CD4-positive, alpha-beta T cell treated with Interferon gamma for 1 hour (primary cell): ENCODE measurements at places on chromosomes 6 and 20.

DNA sequence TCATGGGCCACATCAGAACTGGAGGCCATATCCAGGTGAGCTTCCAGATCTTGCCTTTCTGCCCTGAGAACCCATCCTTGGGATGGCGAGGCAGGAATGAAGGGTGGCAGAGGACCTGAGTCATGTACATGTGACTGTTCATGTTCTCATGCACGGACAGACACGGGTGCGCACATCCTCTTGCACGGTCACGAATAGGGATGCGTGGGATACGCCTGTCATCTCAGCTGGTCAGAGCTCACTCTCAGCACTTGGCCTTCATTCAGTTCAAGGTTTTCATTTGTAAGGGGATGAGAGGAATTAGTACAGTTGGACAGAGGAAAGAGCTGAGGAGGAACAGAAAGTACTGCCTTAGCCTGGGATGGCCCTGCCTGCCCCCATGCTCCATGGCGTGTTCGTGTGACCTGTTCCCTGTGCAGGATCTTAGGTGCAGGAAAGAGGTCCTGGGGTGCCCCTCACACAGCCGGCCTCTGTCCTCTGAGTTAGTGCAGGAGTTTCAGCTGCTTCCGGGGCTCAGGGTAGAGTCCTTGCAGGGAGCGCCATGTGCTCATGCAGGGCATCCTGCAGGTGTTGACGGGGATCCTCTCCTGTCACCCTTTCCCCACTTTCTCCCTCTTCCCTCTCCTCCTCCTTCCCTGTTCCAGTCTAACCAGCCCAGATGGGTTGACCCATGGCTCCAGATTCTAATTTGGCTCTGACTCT is 173.4 kb downstream of the DTNBP1 start:
- DNase-seq = no peak

- no peak for DNase-seq
These were observed 34.5 kb downstream of the UBR2 start for GRCh38 chr6:42598300-42598699.

DNA sequence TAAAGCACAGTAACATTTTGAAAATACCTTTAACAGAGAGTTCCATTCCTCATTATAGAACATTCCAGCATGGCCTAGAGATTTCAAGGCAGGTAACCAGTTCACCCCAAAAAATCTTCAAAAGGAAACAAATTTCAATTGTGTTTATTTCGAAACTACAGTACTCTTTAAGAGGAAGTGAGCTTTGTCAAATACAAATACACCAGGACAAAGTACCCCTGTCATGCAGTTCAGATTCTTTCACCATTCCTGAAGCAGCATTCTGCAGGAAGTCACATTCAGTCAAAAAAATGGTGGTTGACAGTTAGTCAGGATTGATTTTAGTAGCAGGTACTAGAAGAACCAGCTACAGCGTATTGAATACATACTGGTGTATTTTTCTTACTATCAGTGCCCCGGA is 89.6 kb upstream of the RIN2 start:
- DNase-seq = no peak

GRCh38 chr6:135603249-135603648 is 105.7 kb upstream of the AHI1 start:
- DNase-seq = no peak

GRCh38 chr6:41341580-41341979 is 6.2 kb downstream of the NCR2 start:
- no peak for DNase-seq

DNA sequence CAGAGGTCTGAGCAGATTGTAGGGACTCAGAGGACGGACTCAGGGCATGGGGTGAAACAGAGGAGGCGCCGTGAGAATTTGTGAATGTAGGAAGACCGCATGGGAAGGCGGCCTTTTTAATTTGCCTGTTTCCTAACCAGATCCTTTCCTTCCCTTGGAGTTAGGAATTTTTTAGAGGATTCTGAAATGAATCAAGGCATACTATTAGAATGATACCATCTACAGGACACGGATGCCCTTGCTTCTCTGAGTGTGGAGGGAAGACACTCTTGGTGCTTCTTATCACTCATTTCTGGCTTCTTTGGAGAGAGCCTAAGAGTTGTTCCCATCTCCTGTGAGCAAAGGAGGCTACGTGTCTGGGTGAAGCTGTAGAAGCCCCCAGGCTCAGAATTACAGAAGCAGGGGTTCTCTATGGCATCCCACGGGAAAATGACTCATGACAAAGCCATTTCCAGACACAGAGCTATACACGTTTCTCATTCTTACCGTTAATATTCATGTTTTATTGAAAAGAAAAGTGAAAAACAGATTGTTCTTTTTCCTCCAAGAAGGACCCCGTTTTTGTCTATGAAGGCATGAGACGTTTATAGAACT is 148.5 kb downstream of the EDN3 start:
- DNase-seq = no peak

DNA sequence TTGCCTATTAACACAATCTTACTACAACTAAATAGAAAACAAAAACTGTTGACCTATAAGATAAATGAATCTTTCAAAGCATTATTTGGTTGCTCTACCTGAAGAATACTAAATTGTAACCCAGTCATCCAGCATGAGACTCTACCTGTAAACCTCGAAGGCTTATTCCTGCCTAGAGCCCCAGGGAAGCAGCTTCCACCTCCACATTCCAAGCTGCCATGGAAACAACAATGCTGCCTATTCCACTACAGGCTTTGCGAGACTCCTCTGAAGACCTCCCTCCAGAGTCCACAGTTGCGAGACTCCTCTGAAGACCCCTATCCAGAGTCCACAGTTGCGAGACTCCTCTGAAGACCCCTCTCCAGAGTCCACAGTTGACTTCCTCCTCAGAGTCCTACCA is 15.7 kb downstream of the GMDS start:
- no peak for DNase-seq

- no peak for DNase-seq
These were observed at the start of gene ZNF311 for GRCh38 chr6:29005183-29005885. Gene ZNF311 (minus strand): TSS chr6:29005315. CDS start chr6:29003954, 1,361 bp downstream.

DNA sequence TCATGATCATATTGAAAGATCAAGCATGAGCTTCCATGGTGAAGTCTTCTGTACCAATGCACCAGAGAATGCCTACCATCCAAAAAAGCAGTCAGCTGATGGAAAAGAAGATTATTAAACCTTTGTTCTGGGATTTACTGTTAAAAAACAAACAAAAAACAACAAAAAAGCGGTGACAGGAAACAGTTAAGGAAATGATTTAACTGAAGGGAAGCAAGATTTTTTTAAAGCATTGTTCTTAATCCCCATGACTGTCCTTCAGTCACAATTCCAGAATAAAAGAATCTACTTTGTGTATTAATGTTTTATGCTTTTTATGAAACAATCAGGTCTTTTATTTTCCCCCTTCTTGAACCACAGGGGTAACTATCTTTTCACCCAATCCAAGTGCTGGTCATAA is 23.9 kb downstream of the FAM162B start:
- no peak for DNase-seq

DNA sequence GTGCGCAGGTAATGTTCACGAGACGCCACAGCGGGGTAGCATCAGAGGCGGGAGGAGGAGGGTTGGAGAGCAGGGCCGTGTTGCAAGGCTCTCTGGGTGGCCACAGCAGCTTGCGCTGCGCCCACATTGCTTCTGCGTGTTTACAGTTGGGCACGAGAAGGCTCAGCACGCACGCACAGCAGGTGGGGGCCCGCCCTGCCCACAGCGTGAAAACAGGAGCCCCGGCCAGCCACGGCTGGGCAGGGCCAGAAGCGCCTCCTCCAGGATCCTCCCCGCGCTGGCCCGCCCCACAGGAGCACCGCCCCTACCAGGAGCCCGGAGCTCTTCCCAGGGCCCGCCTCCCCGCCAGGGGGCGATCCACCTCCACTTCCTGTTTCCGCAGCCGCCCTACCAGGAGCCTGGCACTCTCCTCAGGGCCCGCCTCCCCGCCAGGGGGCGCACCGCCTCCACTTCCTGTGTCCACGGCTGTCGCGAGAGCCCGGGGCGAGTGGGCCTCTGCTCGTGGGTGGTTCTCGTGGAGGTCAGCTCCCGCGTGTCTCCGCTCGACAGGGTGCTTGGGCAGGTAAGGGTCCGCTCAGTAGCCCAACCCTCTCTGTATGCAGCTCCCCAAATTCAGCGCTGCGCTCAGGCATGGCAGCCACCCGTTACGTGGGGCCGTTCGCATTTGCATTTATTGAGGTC is at the start of gene FAM50B:
FAM50B (plus strand) TSS at position 449 of the 681 bp plus-strand sequence. CDS start 439 bp downstream, outside the sequence.
- DNase-seq = peak; percentile 91

GRCh38 chr6:21846541-21847451 is 253.2 kb downstream of the SOX4 start:
- DNase-seq = no peak

GRCh38 chr6:108914235-108915022 is 66.2 kb downstream of the ARMC2 start:
- DNase-seq = peak; percentile 26

GRCh38 chr6:38310061-38310460 is 329.7 kb downstream of the BTBD9 start:
- DNase-seq = no peak

- DNase-seq = no peak
These were observed 39.4 kb downstream of the HNF4A start for GRCh38 chr20:44394702-44395460.

DNA sequence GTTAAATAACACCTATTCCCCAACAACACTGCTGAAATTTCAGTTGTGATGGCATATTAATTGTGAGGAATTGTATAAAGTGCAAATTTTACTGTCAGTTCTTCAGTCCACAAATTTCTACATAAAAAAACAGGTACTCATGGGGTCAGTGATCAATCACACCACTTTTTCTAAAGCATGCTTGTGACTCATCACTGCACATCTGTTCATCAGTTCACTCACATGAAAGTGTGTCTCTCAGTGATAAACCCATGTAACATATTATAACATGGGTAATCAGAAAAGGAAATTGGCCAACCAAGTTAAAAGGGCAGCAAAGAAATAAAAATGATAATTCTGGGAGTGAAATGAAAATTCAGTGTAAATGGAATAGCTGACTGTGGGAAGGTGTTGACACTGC is 234.7 kb upstream of the FKBP1C start:
- DNase-seq = no peak

- DNase-seq = no peak
These were observed 263.0 kb downstream of the ZNF217 start for GRCh38 chr20:53330601-53331140.

DNA sequence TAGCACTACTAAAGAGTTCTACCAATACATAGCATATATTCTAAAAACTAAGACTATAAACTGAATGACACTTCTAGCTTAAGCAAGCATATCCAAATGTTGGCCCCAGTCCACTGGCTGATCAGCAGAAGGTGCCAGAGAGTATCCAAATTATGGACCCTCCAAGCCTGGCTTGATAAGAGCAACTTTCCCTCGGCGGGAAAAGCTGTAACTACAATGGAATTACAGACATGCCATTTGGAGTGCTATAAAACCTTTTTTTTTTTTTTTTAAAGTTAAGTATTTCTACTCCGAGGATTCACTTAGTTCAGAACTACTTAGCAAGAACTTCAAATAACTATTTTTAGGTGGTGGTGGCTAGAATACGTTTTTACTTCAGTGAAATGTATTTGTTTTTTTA is 94.6 kb downstream of the EPB41L2 start:
- no peak for DNase-seq

DNA sequence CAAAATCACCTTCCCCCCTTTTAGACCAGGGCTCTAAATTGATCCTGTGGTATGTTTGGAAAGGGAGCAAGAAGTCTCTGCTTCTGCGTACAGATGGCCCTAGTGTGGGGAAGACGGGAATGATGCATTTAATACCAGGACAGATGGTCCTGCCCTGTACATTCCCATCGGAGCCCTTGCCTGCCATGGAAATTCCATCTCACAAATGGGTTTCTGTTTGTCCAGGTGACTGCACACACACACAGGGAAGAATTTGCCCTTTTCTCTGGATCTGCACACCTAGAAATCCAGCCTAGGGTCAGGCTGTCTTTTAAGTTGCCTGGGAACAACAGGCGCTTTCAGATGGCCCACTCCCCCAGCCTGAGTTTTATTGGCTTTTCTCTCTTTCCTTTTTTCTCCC is 1.3 kb downstream of the MAS1 start:
- DNase-seq = no peak

DNA sequence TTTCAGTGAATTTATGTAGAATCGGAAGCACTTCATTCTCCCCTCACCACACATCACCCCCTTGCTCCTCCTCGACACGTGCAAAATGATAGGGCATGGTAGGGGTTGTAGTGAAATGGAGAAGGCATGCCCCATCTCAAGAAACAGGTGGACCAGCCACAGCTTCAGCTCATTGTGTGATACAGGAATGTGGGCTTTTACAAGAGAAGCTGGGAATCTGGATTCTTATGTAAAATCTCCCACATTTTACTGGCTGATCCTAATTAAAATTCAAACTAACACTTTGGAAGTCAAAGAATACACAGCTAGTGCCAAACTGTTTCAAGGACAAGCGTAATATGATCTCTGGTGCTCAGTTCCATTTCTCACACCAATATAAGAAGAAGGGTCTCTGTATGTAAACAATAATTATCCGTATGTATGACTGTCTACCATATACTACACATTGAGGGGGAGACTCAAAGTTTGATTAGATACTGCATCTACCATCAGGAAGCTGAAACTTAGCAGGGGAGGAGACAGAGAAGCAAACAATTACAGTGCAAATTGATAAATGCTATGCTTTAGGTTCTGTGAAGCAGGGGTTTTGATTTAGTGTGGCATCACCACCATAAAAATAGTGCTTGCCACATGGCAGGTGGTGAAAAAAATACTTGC is 24.3 kb upstream of the KIAA0408 start:
- DNase-seq = no peak

GRCh38 chr6:167746390-167746907 is 80.3 kb upstream of the AFDN start:
- no peak for DNase-seq

DNA sequence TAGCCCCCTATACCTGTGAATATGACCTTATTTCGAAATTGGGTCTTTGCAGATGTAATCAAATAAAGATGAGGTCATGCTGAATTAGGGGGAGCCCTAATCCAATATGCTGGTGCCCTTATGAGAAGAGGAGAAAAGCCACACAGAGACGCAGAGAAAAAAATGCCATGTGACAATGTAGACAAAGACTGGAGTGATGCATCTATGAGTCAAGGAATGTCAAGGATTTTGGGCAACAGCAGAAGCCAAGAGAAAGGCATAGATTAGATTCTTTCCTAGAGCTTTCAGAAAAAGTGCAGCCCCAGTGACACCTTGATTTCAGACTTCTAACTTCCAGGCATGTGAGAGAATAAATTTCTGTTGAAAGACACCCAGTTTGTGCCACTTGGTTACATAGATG is 47.4 kb upstream of the HS3ST5 start:
- DNase-seq = no peak
